Activated effector memory CD4-positive, alpha-beta T cell treated with anti-CD3 and anti-CD28 coated beads, Interleukin-2, amount 50 U/mL, for 16 hours (primary cell): ENCODE measurements at places on chromosomes 4 and X.

- peak; percentile 94 for DNase-seq
Measured at GRCh38 chrX:135520553-135521404, at the start of gene INTS6L. TSS of gene INTS6L (plus strand) at chrX:135520660. CDS start at chrX:135520993, 333 bp downstream.

DNA sequence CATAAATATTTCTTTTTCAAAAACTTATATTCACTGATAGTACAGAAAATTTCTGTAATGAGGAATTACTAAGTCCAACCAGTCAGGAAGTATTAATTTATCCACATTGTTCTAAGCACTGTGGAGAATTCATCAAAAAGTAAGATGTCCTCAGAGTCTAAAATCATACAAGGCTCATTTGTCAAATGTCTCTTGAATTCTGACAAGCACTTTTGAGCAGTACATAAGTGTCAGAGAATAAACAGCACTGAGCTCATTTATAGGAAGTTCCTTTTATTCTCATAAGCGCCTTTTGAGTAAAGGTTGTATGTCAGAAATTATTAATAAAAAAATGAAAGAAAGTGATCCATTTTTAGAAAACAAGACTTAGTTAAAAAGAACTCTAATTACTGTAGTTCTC is 523.2 kb upstream of the EPHA5 start:
- no peak for DNase-seq

DNA sequence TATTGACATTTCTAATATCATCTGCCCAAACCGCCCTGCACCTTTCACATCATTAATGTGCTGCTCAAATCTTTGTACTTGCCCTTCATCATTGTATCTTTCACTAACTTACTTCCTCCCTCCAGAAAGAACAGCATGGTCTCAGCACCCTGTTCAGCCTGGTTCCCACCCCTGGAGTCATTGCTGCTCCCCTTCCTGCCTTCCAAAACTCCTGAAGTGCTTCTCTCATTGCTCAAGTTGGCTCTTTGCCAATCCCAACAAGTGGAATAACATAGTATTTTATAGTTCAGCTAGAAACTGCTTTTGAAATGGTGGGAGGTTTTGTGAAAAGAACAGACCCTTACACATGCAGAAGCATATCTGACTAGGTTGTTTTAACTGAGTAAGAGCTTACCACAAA is 14.0 kb upstream of the TTC29 start:
- no peak for DNase-seq

- no peak for DNase-seq
Measured at GRCh38 chr4:18021470-18021719, 160 bp downstream of the LCORL start.
